ENCODE measurements at places on chromosomes 16 and 17.

DNA sequence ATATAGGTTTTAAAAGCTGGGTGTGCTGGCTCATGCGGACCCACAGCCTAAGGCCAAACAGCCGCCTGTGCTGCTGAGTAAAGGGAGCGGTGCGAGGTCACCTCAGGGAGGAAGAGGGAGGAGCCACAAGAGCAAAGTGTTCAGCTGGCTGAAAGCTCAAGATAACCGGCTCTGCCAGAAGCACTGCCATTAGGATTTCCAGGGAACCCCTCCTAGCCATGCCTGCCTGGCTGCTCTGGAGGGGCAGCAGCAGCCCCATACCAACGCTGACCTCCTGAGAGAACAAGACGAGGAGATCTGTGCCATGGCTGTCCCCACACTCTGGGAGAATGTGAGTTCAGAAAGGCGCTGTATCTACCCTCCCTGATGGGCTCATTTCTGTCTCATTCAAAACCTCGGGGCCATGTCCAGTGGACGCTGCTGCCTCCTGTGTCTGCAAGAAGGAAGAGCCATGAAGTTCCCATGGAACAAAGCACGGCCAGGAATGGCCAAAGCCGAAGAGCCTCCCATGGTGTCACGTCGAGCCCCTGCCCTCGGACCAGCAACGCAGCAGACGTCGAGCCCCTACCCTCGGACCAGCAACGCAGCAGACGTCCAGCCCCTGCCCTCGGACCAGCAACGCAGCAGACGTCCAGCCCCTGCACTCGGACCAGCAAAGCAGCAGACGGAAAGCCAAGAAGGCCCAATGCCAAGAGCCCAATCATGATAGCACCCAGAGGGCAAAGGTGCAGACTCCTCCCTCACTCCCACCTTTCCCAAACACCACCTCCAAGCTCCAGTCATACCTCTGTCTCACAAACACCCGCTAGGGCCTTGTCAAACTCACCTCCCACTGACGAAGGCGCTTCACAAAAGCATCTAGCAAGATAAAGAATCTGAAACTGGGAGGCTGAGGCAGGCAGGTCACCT, 107.0 kb downstream of the ANKRD11 start:
- DNase-seq: peak; percentile 46

DNA sequence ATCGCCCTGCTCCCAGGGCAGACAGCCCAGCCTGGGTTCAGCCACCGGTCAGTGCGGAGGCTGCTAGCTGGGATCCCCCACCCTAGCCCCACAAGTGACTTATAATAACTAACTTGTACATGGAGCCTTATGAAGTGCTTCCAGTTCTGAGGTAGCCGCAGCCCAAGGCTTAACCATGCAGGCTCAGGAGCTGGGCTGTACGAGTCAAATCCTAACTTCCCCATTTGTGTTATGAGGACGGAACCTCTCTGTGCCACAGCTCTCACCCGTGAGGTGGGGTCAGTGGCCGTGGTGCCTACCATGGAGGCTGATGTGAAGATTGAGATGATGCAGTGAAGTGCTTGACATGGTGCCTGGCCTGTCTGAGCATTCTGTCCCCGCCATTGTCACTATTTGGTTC, 27.8 kb upstream of the GOSR2 start:
- no peak for DNase-seq

DNA sequence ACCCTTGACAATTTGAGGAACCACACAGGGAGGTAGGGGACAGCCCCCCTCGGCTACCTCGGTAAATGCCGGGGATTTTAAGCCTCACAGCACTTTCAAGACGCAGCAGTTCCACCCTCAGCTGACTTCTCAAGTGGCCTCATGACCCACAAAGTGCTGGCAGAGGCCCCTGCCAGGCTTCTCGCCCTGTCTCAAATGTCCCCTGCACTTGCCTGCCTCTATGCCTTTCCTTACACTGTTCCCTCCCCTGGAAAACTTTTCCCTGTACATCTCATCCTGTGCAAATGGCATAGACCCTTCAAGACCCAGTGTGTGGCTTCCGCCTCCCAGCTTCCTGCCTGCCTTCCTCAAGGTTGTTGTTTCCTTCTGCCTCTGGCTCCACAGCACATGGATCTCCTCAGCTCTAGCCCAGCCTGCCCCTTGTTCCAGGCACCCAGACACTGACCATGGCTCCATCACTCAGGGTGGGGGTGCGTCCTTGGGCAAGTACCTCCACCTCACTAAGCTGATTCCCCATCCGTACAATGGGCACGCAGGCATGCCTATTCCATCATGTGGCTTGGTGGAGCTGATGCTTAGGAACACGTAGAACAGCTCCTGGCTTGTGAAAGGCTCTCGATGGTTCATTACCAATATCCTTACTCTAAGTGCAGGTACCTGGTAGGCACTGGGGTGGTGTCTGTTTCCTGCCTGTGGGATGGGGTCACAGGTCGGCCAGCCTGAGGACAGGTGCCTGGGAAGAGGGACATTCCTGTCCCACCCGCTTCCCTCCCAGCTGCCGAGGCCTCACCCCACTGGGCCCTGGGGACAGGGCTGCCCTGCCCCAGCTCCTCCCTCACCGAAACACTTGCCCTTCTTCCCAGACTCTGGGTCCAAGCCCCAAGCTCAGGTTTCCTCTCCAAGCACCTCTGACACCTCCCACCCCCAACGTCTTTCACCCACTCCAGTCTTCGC, 24.0 kb downstream of the MMP15 start:
- DNase-seq: no peak

- DNase-seq: peak; percentile 80
Measured at GRCh38 chr16:51540259-51540658, 389.2 kb upstream of the SALL1 start.

DNA sequence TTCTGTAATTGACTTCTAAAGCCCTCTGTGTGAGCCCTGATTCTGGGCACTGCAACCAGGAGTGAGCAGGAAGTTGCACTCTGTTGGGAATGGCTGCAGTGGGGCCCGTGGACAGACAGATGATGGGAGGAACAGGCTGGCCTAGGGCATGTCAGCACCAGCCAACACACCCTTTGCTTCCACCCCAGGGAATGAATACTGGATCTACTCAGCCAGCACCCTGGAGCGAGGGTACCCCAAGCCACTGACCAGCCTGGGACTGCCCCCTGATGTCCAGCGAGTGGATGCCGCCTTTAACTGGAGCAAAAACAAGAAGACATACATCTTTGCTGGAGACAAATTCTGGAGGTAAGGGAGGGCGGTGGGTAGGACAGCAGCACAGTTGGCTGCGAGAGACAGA, 10.8 kb upstream of the LPCAT2 start:
- no peak for DNase-seq

DNA sequence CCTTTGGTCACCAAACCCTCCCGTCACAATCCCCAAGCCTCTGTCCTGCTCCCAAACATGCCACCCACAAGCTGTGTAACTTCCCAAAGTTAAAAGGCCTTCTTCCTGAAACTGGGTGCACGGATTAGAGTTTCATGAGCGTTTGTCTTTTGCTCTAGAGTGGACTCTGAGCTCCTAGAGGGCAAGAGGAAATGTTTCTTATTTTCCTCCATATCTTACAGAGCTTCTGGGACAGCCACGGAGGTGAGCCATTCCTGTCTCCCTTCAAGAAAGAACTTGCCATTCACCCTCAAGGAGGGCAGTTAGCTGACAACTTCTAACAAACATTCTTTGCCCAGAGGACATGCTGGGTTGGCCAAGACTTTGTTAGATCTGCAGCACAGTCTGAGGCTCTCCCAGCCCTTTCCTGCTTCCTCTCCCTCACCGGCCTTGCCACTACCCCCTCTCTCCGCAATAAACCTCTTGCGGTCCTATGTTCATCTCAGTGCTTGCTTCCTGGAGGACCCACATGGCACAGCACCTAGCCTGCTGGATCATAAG, 2.6 kb upstream of the MYCBPAP start:
- DNase-seq: no peak
